ENCODE measurements at places on chromosomes 1 and 21. TPM values are rescaled to one million over a fixed set of nuclear protein-coding genes. Genes with fewer than 3 reads are reported as not detected.
A peak's percentile ranks its signal among the peaks of the same experiment; 100 is the strongest.

The KCNJ15 gene
- 19.8 TPM for total RNA-seq

The ALX3 gene
- total RNA-seq = not detected

- no peak for DNase-seq
These were observed 14.0 kb upstream of the JAM2 start for GRCh38 chr21:25625036-25625435.

GRCh38 chr1:153217212-153217611 is at the start of gene PRR9:
Gene PRR9, plus strand, starts transcription at chr1:153217584. Its CDS starts 561 bp downstream, at chr1:153218145.
- DNase-seq = no peak

DNA sequence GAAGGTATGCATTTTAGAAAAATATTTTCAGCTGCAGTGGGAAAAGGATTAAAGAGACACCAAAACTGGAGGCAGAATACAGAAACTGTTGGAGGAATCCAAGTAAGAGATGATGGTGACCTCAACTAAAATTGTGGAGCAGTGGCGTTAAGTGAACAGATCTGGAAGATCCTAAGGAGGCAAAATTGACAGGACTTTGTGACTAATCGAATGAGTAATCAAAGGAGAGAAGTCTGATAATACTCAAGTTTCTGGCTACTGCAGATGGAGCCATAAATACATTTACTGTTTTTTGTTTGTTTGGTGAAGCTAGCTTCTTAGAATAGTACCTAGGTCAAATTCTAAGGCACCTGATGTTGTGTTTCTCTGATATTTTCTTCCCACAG is 3.1 kb downstream of the CTBS start:
- peak; percentile 38 for DNase-seq

The SPRR4 gene
- total RNA-seq = not detected

DNA sequence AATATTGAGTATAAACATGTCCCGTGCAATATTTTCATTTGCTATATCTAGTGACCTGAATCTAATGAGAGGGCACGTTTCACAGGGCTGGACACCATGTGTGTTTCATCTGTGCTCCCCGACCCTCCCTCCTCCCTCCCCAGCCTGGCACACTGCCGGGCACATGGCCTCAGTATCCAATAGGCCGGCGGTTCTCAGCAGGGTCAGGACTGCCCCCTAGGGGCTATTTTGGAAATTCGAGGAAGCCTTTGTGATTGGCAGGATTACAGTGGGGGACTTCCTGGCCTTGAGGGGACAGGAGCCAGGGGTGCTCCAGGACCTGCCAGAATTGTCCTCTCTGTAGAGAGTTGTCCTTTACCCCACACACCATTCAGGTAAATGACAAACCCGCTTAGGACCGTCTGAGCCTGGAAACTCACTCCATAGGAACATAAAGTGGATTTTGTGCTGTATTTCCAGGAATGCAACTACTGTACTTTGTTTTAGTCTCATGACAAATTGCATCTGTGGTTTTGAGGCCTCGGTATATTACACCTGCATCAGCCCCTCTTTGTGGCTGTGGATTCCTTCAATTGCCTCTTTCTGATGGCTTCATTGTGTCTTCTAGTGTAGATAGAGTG is 109.5 kb upstream of the SIM2 start:
- peak; percentile 54 for DNase-seq

GRCh38 chr1:22662318-22662717 is 9.3 kb downstream of the C1QB start:
- peak; percentile 19 for DNase-seq

DNA sequence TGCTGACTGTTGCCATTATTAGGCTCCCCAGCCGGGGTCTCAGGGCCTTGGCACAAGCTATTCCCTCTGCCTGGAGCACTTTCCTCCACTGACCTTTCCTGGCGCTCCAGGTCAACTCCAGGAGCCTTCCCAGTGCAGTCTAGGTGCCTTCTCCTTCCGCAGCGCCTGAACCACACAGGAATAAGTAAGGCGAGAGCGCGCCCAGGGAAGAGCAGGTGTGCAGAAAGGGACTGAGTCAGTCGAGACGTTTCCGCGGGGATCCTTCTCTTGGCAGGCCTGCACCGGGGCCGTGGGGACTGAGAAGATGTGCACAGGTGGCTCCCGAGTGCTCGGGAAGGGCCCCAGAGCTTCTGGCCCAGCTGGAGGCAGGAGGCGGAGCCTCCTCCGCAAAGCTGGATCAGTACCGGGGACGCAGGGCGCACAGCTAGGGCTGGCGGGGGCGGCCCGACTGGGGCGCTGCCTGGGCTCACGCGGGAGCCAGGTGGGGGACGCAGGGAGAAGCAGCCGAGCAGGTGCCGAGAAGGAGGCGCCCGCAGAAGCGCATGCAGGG is 765 bp upstream of the BMP8A start:
- no peak for DNase-seq

The TCHH gene
- not detected for total RNA-seq

- no peak for DNase-seq
These were observed 493 bp downstream of the SPSB1 start for GRCh38 chr1:9293241-9293532.

- DNase-seq = no peak
These were observed 62.5 kb downstream of the WNT9A start for GRCh38 chr1:227885135-227885647.

- no peak for DNase-seq
These were observed 88.5 kb downstream of the NPHP4 start for GRCh38 chr1:5903680-5904079.

- peak; percentile 91 for DNase-seq
These were observed 23.6 kb downstream of the LAMC2 start for GRCh38 chr1:183209533-183210158.

DNA sequence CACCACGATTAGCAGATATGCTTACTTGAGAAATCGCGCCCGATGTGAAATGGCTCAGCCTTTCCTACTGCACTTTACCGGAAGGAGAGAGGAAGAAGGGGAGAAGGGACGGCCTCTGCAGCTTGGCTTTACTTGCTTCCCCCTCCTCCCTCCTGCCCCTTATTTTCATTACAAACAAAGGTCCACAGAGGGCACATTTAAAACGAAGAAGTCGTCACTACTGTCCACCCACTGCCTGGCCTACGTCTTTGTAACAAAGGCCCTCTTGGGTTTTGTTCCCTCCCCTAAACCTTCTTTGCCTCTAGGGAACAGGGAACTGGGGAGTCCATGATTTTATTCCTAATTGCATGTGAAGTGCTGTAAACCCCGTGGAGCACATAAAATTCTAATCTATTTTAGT is 308.5 kb downstream of the LMX1A start:
- DNase-seq = no peak

The SIK1 gene
- 12.1 TPM for total RNA-seq

DNA sequence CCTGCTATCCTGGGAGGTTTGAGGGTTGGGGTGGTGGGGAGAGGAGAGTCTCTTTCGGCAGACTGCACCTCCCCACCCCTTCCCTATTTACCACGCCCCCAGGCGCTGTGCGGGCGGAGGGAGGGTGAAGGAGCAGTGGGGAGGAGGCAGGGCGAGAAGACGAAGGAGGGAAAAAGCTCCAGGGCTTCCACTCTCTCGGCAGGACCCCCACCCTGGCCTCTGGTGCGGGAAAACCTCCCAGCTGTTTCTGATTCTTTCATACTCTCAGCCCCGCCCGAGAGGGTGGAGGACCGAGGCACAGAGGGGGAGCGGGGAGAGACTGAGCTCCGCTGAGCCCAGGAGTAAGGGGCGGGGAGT is 866 bp upstream of the WNT2B start:
- no peak for DNase-seq

DNA sequence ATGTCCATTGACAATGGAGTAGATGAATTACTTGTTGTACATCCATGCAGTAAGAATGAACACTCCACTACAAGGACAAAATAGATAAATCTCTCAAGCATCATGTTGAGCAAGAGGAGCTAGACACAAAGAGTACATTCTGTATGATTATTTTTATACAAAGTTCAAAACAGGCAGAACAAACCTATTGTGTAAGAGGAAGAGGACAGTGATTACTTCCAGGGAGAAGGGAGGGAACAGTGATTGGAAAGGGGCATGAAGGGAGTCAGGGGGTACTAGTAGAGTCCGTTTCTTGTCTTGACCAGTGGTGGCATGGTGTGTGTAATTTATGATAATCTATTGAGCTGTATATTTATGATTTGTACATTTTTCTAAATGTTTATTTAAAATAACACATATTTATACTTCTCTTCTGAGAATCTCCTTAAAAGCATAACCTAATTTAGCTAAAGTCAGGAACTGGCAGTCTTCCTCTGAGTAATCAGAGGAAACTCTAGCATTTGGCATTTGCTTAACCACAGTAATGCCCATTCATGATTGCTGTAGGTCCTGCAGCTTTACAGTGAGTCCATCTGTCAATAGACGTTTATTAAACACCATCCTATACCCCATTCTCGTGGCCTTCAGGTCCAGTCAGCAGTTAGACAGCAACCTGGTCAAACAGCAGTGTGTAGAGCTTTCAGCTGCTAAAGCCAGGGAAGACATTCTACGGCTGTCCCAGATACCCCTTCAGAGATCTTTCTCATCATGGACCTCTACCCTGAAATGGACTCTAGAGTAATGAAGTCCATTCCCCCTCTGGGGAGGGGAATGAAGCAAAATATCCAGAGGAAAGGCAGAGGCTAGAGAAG is 114.1 kb upstream of the GALNT2 start:
- peak; percentile 58 for DNase-seq

DNA sequence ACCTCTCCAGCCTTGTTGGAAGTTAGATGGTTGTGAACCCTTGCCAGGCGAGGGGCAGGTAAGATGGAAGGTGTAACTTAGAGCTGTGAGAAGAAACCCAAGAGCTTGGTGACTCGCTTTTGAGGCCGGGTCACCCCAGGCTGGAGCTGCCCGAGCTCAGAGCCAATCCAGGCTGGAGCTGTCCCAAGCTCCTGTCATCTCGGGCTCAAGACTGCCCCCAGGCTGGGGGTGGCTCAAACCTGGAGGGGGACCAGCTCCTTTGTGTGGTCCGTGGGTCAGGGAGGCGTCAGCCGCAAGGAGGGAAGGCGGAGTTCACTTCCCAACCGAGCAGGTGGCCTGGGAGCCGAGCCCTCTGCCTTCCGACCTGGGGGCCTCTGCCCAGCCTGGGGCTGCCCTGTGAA is 2.0 kb downstream of the HUNK start:
- DNase-seq = no peak

DNA sequence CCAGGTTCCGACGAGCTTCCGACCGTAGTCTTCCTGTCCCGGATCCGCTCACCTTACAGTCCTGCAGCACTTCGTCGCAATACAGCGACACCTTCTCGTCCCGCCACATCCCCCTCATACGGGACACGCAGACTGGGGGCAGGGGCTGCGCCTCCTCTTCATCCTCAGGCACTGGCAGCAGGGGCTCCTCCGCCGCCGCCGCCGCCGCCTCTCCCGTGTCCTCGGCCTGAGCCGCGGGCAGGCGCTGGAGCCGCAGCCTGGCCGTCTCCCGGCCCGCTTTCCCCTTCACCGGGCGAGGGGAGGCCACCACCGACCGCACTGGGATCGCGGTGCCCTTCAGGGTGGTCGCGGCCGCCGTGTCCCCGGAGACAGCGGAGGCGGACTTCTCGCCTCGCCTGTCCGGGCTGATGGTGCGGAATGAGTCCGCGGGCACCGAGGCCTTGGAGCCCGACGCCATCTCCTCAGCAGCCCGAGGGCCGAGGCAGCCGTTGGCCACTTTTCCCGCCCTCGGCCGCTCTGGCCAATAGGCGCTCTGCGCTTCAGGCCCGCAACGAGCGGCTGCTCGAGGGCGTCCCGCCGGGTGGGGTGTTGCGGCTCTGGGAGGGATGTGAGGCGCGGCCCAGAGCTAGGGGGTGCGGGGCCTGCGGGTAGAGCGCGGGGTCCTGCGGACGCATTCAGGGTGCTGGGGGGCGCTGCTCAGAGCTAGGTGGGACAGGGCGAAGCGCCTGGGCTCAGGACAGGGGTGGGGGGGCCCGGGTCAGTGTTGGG is at the start of gene SHCBP1L:
Gene SHCBP1L (minus strand): TSS at position 490 of the 768 bp plus-strand sequence. CDS start 33 bp downstream, at position 457.
- DNase-seq = no peak

DNA sequence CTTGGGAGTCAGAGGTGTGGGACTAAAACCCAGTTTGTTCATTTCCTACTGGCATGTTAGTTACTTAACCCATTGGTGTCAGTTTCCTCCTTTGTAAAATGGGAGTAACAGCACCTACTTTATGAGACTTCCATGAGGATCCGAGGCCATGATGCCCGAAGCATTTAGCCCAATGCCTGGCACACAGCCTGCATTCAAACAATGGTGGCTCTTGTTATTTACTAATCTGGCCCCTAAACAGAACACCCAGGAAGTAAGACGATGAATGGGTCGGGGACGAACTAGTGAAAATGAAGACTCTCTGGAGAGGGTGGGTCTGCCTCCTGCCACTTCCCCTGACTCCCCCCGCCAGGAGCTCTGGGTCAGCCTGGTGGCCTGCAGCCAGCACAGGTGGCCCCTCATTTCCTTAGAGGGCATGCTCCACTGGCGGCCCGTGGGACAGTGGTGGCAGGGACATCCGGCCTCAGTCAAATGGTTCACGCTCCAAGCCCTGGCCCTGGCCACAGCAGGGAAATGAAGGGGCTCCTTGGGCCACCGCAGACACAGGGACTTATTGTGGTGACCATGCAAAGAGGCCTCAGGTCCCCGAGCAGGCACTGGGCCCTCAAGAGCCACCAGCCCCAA is 9.5 kb upstream of the TAS1R2 start:
- DNase-seq = no peak

- DNase-seq = no peak
These were observed 982.5 kb upstream of the ADGRL2 start for GRCh38 chr1:80818211-80818610.

The RNU11 gene
- total RNA-seq = not detected

The VANGL1 gene
- total RNA-seq = 27.1 TPM

The RGSL1 gene
- not detected for total RNA-seq

DNA sequence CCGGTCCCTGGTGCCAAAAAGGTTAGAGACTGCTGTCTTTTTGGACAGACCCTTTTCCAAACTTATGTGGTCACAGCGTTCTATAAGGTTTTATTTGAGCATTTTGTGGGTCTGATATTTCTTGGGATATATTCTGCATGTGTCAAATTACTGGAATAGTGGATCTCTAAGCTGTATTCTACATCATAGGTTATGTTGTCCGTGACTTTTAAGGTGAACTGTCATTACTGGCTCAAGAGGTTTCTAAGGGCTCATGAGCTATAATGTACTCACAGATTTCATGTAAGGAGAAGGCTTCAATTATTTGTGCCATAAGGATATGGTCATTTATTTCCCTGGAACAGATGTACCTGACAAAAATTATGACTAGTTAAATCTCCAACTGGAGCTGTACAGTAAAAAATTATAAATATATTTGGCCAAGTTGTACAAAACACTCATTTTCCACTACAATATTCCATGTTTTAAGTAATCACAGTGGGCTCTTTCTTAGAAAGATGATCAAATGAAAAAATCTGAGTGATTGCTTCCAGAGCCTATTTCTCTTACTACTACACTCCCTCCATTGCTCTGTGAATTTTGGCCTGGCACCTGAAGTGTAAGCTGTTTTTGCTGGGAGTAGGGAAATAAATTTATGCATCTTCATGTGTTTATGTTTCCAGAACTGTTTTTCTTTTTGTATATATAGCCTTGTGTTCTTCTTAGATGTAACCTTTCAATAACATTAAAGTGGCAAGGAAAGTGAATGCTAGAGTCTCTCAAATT is 538.1 kb upstream of the ZRANB2 start:
- no peak for DNase-seq

GRCh38 chr1:168396508-168396907 is 115.8 kb downstream of the TBX19 start:
- DNase-seq = no peak

The C1orf141 gene
- not detected for total RNA-seq

GRCh38 chr1:9787702-9788101 is 36.1 kb downstream of the CLSTN1 start:
- no peak for DNase-seq

Measured in LHCN-M2 (cell line).